Type B pancreatic cell (in vitro differentiated cells): ENCODE measurements at places on chromosomes 11 and 22. TPM values are rescaled to one million over a fixed set of nuclear protein-coding genes. Genes with fewer than 3 reads are reported as not detected.

TUB gene
- 11.5 and 28.8 TPM in 2 replicates for total RNA-seq

LRRC55 gene
- 0.48 and 2.9 TPM in 2 replicates for total RNA-seq

SRSF8 gene
- 43.7 and 68.9 TPM in 2 replicates for total RNA-seq

MMP7 gene
- total RNA-seq, result 1.8 and 3.5 TPM in 2 replicates

GRCh38 chr11:79150320-79150719 lies 290.5 kb downstream of the TENM4 start:
- peaks cover 5% of the 10 kb centered on the region for H3K36me3 ChIP-seq
- H3K4me3 ChIP-seq, result no peak overlapping the region
- H3K27ac ChIP-seq, result no peak overlapping the region
- H3K4me1 ChIP-seq, result no peaks in the 10 kb centered on the region
- DNase-seq, result no peak

DNA sequence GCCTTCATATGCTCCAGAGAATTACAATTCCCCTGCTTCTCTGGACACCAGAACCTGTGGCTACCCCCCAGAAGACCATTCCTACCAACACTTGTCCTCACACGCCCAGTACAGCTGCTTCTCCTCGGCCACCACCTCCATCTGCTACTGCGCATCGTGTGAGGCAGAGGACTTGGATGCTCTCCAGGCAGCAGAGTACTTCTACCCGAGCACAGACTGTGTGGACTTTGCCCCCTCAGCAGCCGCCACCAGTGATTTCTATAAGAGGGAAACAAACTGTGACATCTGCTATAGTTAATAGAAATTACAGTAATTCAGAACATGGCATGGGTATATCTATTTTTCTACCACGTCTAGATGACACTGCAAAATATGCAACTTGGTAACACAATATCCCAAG lies 9.8 kb downstream of the POU2AF3 start:
- H3K4me1 ChIP-seq, result peaks cover 20% of the 10 kb centered on the region
- peak overlapping the region; percentile 76 for H3K27ac ChIP-seq
- no peak for DNase-seq
- H3K36me3 ChIP-seq, result peaks cover 7% of the 10 kb centered on the region
- peaks cover 7% of the 10 kb centered on the region for H3K27me3 ChIP-seq
- H3K4me3 ChIP-seq, result peak overlapping the region; percentile 72

DNA sequence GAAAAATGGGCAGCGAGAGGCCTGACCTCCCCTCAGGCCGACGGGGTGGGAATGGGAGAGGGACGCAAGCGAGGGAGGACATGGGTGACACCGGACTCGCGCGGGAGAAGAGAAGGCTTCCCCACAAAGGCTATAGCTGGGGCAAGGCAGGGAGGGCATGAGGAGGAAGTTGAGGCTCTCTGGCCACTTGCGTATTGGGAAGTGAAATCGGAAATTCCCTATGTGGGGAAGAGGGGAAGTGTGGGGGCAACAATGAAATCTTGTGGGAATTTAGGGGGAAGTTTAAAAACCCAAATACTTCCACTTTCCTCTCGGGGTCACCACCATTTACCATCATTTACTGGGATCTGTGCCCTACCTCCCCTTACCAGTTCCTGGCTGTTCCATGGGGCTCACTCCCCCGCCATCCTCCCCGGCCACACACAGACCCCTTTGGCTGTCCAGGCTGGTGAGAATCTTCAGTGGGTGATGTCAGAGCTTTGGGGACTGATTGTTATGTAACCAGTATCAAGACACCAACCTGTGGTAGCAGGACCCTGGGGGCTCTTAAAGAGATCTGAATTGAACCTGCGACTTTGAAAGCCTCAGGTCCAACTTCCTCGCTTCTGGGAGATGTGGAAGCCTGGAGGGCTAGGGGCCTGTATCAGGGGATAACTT lies 951 bp upstream of the EHD1 start:
- no peaks in the 10 kb centered on the region for H3K27me3 ChIP-seq
- H3K4me3 ChIP-seq, result peak overlapping the region; percentile 99
- peaks cover 35% of the 10 kb centered on the region for H3K4me1 ChIP-seq
- DNase-seq, result no peak

DNA sequence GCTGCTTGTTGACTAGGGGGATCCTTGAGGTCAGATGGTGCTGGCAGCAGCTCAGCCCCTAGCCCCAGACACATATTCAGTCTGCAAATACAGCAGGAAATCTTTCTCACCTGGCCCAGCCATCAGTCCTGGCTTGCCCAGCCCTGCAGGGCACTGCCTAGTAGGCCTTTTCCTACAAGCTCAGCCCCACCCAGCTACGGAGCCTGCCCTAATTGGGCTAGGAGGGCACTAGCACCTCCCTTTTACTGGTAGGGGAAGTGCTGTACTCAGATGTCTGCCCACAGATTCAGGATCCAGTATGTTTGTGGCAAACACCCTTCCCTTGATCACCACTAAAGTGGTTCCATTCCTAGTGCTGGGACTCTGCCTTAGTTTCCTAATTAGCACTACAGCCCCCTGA lies 257.1 kb upstream of the CADM1 start:
- H3K4me1 ChIP-seq, result peaks cover 11% of the 10 kb centered on the region
- DNase-seq, result no peak
- no peaks in the 10 kb centered on the region for H3K36me3 ChIP-seq

DNA sequence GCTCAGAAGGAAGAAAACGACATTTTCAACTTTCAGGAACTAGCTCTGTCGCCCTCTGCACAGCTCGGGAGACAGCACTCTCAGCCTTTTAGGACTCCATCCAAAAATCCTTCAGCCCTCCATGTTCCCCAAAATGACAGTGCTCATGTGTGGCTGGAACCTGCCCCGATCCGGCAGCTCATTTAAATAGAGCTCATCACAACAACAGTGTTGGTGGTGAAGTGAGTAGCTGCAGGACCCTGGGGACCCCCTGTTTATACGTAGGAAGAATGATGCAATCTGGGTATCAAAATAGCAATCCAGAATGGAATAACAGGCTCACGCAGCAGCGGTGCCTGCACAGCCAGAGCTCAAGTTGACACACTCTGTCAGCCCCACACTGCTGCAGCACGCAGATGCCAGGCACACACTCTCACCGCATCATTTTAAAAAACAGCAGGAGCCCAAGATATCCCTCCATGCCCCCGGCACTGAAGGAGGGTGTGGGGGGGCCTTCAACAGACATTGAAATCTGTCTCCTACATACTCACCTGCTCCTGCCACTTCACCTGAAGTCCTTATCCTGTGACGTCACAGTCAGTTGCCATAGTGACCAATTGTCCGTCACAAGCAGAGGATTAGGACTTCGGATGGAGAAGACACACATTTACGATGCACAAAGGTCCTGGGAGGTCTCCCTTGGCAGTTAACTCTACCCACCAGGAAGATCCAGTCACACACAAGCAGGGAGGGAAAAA lies 24.0 kb downstream of the TRIM66 start:
- H3K27ac ChIP-seq, result no peak overlapping the region
- no peak for DNase-seq
- H3K4me1 ChIP-seq, result no peaks in the 10 kb centered on the region

GRCh38 chr11:14835496-14836492 lies 56.2 kb downstream of the CYP2R1 start:
- H3K4me1 ChIP-seq, result no peaks in the 10 kb centered on the region
- H3K4me3 ChIP-seq, result no peak overlapping the region
- H3K36me3 ChIP-seq, result peaks cover 5% of the 10 kb centered on the region
- H3K27me3 ChIP-seq, result no peaks in the 10 kb centered on the region
- no peak overlapping the region for H3K27ac ChIP-seq
- DNase-seq, result no peak

- no peaks in the 10 kb centered on the region for H3K27me3 ChIP-seq
- H3K4me3 ChIP-seq, result no peak overlapping the region
- H3K4me1 ChIP-seq, result no peaks in the 10 kb centered on the region
- H3K36me3 ChIP-seq, result peaks cover 7% of the 10 kb centered on the region
Measured at GRCh38 chr11:73998846-73999575, 9.9 kb downstream of the UCP3 start.
